ENCODE measurements at places on chromosomes 3 and 15.
A peak's percentile ranks its signal among the peaks of the same experiment; 100 is the strongest.

- DNase-seq = no peak
Measured at GRCh38 chr15:51022206-51022605, 72.5 kb downstream of the TNFAIP8L3 start.

- no peak for DNase-seq
Measured at GRCh38 chr15:89441295-89441812, 55.0 kb downstream of the RHCG start.

DNA sequence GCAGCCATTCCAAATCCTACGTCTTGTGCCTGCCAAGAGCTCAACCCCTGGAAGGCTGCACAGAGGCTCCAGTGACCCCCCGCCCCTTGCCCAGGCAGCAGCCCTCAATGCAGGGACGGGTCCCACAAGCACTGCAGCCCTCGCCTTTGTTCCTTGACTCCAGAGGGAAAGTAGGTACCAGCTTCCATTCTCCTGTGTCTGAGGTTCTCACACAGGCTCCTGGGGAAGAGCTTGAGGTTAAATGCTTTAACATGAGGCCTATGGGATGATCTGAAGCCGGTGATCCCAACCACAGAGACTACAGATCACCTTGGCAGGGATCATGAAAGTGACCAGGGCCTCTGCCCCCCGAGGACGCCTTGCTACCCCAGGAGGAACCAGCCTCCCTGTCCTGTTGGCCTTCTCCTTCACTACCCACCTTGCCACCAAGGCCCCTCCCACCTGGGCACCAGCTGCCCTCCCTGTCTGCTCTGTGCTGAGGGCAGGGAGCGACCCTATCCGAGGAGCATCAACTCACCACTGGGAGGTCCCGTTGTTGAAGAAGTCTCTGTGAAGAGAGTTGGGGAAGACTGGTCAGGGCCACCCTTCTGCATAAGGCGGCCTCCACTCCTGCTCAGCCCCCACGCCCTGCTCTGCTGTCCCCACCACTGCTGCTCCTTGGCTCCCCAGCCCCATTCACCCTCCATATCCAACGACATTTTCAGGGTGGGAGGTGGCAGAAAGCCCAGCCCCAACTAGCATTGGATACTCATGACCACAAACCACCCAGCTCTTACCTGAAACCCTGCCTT lies 95.3 kb downstream of the SEC22A start:
- no peak for DNase-seq

GRCh38 chr3:57038466-57039164 lies 21.8 kb upstream of the SPATA12 start:
- DNase-seq = no peak

GRCh38 chr3:166456286-166456685 lies 619.1 kb upstream of the BCHE start:
- no peak for DNase-seq

DNA sequence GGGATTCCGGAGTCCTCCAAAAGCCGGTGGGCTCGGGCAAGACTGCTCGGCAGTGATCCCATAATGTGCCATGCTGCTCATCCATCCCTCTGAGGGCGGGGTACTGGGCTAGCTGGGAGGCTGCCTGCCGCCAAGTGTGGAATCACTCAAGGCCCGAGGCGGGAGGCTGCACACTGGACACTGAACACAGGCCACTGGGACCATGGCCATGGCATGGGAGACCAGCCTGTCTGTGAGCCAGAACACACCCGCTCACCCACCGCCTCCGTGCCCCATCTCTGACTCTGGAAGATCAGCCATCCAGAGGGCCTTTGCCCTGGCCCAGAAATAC lies 1.4 kb downstream of the C3orf22 start:
- DNase-seq = no peak

- peak; percentile 47 for DNase-seq
Measured at GRCh38 chr3:170725285-170725731, 139.4 kb upstream of the SLC7A14 start.

DNA sequence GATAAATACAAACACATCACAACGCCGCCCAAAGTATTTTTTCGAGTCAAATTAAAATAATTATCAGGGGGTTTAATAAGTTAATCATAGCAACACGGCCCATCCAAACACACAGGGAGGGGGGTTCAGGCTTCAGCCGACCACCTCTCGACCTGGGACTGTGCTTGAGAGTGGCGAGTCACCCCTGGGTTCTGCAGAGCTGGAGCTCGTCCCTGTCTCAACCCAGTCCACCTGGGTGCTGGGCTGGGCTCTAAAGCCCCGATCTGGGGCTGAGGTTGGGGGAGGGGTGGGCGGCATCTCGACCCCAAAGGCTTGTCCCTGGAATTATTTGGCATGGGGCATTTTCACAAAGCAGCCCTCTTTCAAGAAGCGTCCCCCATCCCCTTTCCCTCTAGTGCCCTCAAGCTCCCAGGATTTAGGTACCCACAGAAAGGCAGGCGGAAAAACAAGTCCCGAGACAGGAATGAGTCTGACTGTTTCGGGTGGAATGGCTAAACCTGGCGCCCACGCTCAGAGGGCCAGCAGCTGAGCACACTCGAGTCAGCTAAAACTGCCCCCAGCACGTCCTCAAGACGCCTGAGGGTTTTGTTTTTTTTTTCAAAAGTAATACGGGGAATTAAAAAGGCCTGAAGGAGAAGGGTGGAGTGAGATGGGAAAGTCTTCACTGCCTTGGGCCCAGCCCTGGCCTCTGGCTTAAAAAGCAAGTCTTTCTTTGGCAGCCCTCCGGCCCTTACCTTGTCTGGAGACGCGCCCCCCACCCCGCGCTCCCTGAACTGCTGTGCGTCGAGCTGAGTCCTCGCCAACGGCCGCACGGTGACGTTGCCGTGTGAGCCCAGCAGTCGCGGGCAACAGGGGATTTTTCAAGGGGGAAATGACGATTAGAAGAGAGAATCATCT lies 32.5 kb downstream of the NR2F2 start:
- no peak for DNase-seq

DNA sequence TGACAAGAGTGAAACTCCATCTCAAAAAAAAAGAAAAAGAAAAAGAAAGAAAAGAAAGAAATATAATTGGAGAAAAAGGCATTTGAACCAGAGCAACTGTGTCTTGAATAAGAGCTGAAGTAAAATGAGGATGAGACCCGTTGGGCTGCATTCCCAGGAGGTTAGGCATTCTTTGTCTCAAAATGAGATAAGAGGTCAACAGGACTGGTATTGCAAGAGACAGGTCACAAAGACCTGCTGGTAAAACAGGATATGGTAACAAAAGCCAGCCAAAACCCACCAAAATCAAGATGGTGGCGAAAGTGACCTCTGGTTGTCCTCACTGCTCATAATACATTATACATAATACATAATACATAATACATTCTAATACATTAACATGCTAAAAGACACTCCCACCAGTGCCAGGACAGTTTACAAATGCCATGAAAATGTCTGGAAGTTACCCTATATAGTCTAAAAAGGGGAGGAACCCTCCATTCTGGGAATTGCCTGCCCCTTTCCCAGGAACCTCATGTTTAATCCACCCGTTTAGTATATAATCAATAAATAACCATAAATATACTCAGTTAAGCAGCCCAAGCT lies 8.6 kb upstream of the TIPIN start:
- DNase-seq = no peak

DNA sequence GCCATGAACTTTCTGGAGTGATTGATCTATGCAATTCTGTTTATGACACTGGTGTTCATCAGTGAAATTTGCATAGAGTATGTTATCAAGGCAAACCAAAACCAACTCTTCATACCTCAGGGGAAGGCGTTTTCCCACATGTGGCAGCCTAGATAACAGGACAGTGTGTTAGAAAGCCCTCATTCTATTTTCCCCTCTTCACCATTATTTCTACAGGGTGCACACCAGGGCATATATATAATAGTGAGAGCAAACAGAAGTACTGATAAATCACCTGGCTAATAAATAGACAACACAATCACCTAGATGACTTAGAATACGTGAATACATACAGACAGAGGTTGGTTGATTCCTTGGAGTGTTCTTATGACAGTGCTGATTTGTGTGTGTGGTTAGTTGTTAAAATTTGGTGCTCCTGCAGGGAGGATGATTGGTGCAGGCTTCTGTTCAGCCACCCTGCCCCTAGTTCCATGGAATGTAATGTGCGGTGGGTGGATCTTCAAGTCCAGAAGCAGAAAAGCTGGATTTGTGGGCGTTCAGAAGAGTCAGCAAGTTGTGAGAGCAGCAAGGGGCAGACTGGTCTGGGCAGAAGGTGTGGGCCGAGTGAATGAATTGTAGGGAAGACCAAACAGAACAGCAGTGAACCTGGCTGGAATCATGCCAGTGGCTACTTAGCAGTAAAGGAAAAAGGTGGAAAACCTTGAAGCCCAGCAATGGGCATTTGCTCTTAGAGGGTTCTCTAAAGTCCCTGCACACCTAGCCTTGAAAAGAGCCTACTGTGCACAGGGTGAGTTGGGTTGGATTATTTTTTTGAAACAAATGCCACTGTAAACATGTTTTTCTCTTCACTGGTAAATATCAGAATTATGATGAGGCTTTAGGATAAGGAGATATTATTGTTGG lies 11.7 kb upstream of the RARRES1 start:
- DNase-seq = no peak

GRCh38 chr3:190811775-190812480 lies 50.6 kb downstream of the GMNC start:
- peak; percentile 89 for DNase-seq

- DNase-seq = no peak
Measured at GRCh38 chr3:21220944-21221343, 530.1 kb downstream of the ZNF385D start.

DNA sequence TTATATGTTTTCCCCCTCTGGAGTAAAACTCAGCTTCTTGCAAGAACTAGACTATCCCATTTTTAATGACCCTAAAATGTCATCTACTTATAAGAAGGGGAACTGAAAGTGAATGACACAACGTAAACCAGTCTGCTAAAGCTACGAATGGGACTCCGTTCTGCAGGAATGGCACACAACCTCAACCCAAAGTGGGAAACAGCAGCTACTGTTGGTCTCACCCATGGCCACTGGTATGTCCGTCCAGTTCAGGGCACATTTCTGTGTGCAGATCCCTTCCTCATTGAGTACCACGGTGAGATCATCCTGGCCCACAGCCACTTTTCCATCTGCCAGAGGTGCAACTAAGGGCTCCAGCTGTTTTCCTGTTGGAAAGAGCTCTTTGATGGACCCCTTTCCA lies 23.8 kb downstream of the VPS39 start:
- no peak for DNase-seq

- DNase-seq = no peak
Measured at GRCh38 chr3:177089901-177090300, 107.4 kb downstream of the TBL1XR1 start.

- DNase-seq = no peak
Measured at GRCh38 chr3:135349254-135349948, 554.3 kb downstream of the EPHB1 start.

- DNase-seq = no peak
Measured at GRCh38 chr15:86373147-86373546, 293.5 kb downstream of the AGBL1 start.

DNA sequence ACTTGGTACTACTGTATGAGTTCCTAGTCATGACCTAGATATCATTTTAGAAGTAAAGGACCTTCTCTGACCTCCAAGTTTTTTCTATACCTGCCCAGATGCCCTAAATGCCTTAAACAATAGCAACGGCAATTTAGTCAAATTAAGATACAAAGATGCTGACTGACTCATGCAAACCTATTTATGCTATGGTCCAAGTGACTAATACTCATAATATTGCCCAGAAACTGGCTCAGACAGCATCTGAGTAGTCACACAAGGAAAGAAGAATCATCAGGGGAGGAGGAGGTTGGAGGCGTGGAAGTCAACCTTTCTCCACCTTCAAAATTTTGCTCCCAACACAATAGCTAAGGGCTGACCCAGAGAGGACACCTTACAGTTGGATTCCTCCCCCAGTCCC lies 6.8 kb downstream of the FYCO1 start:
- peak; percentile 79 for DNase-seq

- DNase-seq = no peak
Measured at GRCh38 chr15:64808785-64809453, 16.5 kb downstream of the PIF1 start.

GRCh38 chr3:70108072-70108471 lies 108.5 kb downstream of the SAMMSON start:
- peak; percentile 1 for DNase-seq

GRCh38 chr3:134904776-134905646 lies 110.0 kb downstream of the EPHB1 start:
- DNase-seq = no peak
